ENCODE measurements at places on chromosomes 1 and 21. TPM values are rescaled to one million over a fixed set of nuclear protein-coding genes. Genes with fewer than 3 reads are reported as not detected.

UBE2G2 gene
- total RNA-seq: 79.5 TPM

OR2T2 gene
- not detected for total RNA-seq

IGSF5 gene
- total RNA-seq: 2.9 TPM

FALEC gene
- 0.28 TPM for total RNA-seq

SELENBP1 gene
- total RNA-seq: 10.4 TPM

SLC1A7 gene
- total RNA-seq: 0.04 TPM
